ENCODE measurements at places on chromosomes 1 and 21. TPM values are rescaled to one million over a fixed set of nuclear protein-coding genes. Genes with fewer than 3 reads are reported as not detected.

The SV2A gene
- 0.32 TPM for total RNA-seq

The RLF gene
- 11.7 TPM for total RNA-seq

The OLIG2 gene
- total RNA-seq: not detected

The RIPPLY3 gene
- not detected for total RNA-seq

The SPATA17 gene
- total RNA-seq: 1.4 TPM

The DCDC2B gene
- total RNA-seq: not detected

The PRXL2B gene
- 9.8 TPM for total RNA-seq

The ABCG1 gene
- 7.3 TPM for total RNA-seq
